T-helper 2 cell treated with Interferon-gamma antibody and Interleukin-4, amounts not matched to agents 5 μg/mL and 100 μg/mL, for 36 hours (primary cell): ENCODE measurements at places on chromosomes 4 and X.

DNA sequence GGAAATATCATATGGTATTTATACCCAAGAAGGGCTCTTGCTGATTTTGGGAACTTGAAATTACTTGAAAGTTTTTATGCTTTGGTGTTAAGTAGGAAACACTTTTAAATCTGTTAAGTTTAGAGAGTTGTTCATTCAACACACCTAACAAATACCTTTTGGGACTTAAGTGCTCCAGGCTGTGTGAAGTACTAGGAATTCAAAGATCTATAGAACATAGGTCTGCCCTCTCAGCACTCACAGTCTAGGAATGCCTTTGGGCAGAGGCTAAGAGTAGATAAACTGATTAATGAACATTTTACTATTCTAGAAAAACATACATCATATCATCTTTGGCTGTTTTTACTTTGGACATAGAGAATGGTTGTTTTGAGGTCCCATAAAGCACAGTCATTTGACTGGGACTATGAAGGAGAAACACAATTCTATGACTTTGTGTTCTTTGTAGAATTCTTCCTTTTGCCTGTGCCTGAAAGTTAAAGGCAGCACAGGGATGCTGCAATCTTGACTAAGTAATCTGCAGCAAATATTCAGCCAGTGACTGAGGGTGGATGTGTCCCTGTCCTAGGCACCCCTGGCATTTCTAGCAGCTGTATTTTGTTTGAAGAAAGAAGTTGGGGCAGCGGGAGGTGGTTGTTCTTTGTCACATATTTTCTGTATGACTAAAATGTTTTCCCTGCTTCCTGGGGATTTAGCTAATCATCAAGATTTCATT, 8.3 kb downstream of the BMP3 start:
- DNase-seq: no peak

GRCh38 chrX:123779908-123780396, 47.1 kb upstream of the THOC2 start:
- no peak for DNase-seq

DNA sequence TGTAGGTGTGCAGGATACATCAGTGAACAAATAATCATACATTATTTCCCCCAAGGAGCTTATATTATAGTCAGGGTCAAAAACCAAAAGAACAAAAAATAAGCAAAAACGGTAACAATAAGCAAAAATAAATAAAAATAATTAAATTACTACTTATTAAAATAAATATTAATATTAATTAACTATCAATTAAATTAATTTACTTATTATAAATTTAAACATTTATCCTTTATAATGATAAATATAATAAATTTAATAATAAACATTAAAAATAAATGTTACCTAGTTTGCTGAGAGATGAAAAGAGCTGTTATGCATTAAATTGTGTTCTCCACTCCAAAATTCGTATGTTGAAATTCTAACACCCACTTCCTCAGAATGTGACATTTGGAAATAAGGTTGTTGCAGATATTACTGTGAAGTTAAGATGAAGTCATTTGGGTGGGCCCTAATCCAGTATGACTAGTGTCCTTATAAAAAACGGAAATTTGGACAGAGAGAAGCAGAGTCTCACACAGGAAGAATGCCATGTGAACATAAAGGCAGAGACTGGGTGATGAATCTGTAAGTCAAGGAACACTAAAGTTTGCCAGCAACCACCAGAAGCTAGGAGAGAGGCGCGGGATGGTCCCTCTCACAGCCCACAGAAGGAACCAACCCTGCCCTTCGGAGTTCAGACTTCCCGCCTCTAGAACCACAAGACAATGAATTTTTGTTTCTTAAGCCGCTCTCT, 67.2 kb upstream of the IBSP start:
- DNase-seq: no peak

- no peak for DNase-seq
Observed at GRCh38 chrX:109774706-109775105, 41.6 kb upstream of the ACSL4 start.

DNA sequence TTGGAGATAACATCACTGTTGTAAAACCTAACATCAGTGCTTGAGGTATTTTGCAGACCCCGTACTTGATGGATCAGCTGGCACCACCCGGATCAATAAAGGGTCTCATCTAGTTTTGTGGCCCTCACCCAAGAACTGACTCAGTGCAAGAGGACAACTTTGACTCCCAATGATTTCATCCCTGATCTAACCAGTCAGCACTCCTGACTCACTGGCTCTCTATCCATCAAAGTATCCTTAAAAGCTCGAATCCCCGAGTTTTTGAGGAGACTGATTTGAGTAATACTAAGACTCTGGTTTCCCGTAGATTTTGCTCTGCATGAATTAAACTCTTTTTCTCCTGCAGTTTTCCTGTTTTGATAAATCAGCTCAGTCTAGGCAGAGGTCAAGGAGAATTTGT, 2498.1 kb downstream of the PCDH7 start:
- DNase-seq: no peak

GRCh38 chr4:3263053-3263875, 14.3 kb downstream of the MSANTD1 start:
- no peak for DNase-seq

DNA sequence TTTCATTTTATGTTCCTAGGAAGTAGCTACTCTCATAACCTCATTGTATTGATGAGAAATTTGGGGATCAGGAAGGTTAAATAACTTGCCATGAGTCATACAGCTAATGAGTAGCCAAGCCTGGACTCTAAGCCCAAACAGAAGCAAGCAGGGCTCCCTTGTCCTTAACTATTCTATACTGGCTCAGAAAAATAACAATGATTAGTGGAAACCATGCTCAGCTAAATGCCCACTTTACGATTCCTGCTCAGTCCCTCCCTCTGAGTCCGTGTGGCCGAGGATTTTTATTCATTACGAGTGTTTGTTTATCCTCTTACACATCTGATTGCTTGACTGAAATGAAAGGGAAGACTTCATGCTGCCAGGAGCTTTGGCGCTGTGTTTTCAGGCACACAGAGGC, 100.9 kb downstream of the SLC34A2 start:
- no peak for DNase-seq

DNA sequence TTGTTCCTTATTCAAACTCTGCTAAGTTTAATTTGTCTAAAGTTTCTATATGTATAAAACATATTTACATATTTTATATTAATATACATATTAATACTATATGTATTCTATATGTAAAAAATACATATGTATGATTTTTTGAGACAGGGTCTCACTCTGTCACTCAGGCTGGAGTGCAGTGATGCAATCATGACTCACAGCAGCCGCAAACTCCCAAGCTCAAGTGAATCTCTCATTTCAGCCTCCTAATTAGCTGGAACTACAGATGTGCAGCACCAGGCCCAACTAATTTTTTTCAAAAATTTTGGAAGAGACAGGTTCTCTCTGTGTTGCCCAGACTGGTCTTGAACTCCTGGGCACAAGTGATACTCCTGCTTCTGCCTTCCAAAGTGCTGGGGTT, 684.9 kb downstream of the TRAM1L1 start:
- no peak for DNase-seq

GRCh38 chr4:177155454-177155853, 154.2 kb upstream of the NEIL3 start:
- no peak for DNase-seq
